ENCODE measurements at places on chromosomes 7 and 10. TPM values are rescaled to one million over a fixed set of nuclear protein-coding genes. Genes with fewer than 3 reads are reported as not detected.
A peak's percentile ranks its signal among the peaks of the same experiment; 100 is the strongest.

Gene CHCHD2
- total RNA-seq, result 641 TPM

DNA sequence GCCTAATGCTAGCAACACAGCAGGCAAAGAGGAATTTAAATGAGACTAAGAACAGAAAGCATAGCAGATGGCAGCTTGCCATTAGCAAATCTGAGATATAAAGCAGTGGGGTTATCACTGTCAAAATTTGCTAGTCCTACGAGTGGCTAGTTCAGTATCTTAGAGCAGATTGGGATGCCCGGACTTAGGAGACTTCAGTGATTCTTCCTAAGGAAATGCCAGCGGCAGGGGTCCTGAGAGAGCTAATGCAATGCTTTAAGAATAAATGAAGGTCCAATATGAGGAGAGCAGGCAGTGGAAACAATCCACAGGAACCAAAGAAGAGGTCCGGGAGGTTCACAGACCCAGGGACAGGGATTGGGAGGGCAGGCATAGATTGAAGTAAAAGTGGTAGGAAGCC, 169.3 kb upstream of the NPSR1 start:
- DNase-seq, result no peak

GRCh38 chr10:43046288-43046991, 30.4 kb upstream of the RET start:
- no peak for DNase-seq

GRCh38 chr10:75707080-75707840, 275.8 kb downstream of the LRMDA start:
- no peak for DNase-seq

- peak; percentile 67 for DNase-seq
These were observed 68.5 kb downstream of the LRRN3 start for GRCh38 chr7:111159426-111159825.

DNA sequence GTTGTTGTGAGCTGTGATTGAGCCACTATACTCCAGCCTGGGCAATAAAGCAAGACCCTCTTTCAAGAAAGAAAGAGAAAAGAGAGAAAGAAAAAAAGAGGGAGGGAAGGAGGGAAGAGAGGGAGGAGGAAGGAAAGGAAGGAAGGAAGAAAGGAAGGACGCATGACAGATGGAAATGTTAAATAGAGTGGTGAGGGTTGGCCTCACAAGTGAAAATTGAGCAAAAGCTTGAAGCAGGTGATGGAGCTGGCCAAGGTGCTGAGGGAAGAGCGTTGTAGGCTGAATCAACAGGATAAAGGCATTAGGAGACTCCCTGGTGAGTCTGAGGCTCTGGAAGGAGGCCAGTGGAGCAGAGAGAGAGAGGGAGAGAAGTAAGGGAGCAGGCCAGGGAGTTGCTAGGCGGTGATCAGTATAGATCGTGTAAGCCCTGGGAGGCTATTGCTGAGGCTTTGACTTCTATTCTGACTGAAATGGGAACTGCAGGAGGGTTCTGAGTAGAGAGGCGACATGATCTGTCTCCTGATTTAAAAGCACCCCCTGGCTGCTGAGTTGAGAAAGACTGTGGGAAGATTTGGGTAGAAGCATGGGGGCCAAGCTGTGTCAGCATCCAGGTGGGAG, 26.5 kb upstream of the TMEM248 start:
- DNase-seq, result peak; percentile 36

Gene RBP3
- total RNA-seq, result not detected

DNA sequence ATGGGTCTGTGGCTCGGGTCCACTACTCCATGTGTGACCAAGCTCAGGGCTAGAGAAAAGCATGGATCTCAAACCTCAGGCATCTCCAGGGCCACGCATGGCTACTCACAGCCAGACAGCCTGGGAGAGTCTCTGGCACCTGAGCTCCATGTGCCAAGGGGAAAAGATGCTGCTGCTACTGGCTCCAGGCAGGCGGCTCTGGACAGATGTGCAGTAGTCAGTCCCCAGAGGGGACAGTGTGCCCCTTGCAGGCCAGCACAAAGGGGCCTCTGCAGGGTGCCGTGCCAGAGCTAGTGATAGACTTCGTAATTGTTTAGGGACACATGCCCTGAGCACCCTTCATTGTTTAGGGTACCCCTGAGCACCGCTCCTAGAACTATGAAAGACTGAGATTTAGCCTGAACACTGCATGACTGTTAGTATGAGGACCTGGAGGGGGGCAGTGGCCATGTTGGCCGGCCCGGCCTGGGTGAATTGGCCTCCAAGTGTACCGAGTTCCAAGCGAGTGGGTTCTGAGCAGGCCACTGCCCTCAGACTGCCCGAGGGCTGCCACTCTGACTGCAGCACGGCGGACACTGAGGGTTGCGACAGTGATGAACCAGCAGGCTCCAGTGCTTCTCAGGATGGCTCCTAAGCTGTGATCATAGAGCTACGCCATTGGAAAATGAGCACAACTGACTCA, 80.7 kb downstream of the TCERG1L start:
- DNase-seq, result no peak

Gene IL15RA
- total RNA-seq, result not detected

Gene CPN1
- not detected for total RNA-seq

GRCh38 chr10:24929904-24930303, 22.5 kb downstream of the PRTFDC1 start:
- no peak for DNase-seq
